Stimulated activated CD4-positive, alpha-beta T cell treated with anti-CD3 and anti-CD28 coated beads, Interleukin-12 subunit alpha, Interleukin-12 subunit beta, amount 100 ng/mL, for 24 hours (primary cell): ENCODE measurements at places on chromosomes 1 and 21.

- DNase-seq, result no peak
Measured at GRCh38 chr1:214584805-214585766, 17.9 kb upstream of the CENPF start.

- no peak for DNase-seq
Measured at GRCh38 chr1:78703806-78704205, 54.2 kb downstream of the IFI44 start.

DNA sequence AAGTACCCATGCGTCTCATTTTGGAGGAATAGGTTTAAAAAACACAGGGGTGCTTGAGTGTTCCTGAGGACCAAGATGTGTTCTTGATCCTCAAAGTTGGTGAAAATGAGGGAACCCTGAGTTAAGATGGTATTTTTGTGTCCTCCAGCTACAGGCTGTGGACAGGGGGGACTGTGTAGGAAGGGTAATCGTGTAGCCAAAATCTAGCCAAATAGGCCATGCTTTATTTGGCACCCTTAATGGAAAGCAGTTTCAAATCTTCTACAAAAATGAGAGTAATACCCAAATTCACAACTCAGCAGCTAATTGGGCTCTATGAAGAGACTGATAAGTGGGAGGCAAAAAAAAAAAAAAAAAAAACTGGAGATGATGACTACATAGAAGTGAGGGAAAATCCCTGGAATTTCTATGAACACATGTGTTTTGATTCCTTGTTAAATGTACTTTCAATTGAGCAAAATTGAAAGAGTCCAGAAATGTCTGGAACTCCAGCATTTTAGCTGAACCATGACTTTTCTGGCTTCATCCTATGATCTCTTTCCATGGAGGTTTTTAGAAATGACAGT lies 470 bp downstream of the HSD11B1 start:
- no peak for DNase-seq

DNA sequence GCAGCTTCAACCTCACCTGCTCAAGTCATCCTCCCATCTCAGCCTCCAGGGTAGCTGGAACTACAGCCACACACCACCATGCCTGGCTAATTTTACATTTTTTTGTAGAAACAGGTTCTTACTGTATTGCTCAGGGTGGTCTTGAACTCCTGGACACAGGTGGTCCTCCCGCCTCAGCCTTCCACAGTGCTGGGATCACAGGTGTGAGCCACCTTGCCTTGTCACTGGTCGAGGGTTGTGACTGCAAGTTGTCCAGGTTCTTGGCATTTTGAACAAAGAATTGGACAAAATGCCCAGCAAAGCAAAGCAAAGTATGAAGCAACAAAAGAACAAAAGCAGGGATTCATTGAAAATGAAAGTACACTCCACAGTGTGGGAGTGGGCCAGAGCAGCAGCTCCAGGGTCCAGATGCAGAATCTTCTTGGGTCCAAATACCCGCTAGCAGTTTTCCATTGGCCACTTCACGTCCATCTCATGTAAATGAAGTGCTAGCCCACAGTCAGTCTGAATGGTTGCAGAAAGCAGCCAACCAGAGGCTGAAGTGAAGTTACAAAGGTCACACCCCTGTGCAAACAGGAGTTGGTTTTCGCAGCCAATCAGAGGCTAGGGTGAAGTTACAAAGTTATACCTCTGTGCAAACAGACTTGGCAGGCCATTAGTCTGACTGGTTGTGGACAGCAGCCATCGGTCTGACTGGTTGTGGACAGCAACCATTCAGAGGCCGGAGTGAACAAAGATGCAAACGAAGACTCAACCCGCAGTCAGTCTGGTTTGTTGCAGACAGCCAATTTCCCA lies 109.5 kb upstream of the KIF26B start:
- DNase-seq, result no peak
